ENCODE measurements at places on chromosomes 2 and 18.

DNA sequence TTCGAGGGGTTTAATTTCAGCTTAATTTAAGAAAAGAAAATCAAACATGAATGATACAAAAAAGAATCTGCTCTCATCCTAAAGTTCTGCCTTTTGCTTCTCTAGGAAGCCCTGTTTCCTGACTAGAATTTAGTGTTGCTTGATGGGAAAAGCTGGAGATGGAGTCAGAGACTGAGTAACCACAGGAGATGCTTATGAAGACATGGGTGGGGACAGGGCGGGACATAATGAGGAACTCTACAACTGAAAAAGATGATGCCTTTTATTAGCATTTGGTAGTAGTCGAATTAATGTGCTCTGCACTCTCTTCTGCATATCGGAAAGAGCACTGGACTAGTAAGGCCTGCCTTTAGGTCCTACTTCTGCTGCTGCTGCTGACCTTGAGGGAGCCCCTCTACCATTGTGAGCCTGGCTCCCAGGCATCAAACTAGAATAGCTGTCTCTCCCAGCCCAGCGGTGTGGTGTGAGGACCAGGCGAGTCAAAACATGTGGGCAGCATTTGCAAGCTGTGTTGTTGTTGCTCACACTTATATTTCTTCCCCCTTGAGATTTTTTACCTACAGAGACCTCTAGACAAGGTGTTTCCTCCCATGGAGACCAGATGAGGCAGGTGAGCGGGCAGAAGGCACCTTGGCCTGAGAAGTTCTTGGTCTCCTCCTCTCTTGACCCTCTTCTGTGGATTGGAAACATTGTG, 61.5 kb downstream of the INPP4A start:
- DNase-seq: no peak

DNA sequence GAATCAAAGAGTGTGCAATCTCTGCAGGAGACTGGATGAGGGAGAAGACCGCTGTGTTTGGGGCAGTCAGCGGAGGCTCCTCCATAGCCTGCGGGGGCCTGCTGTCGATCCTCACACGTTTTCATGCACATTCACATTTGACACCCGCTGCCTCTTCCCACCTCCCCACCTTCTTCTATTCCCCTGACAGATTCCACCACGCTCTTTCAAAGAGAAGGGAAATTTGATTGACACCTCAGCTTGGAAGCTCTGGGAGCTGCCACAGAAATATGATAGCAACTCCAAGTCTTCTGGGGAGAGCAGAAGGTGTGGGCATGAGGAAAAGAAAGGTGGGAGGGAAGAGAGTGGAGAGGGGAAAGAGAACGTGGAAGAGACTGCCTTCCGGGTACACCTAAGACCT, 87.5 kb downstream of the BOD1L2 start:
- no peak for DNase-seq

- no peak for DNase-seq
Observed at GRCh38 chr2:66110086-66110485, 324.8 kb upstream of the MEIS1 start.

DNA sequence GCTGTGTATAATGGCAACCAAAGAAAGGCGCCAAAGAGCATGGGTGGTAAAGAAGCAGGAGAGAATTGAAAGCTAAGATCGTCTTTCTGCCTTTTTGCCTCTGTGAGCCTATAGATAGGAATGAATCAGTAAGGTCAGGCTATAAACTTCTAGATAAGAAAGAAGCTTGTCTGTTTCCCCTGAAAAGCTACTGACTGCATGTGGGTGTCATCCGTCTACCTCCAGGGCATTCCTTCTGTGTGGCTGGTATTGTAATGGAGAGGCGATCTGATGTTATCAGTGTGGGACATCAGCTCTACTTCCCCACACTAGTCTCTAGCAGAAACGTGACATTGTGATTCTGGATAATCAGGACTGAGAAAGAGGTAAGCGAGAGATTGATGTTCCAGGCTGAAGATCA, 63.4 kb upstream of the PLA2R1 start:
- DNase-seq: no peak

DNA sequence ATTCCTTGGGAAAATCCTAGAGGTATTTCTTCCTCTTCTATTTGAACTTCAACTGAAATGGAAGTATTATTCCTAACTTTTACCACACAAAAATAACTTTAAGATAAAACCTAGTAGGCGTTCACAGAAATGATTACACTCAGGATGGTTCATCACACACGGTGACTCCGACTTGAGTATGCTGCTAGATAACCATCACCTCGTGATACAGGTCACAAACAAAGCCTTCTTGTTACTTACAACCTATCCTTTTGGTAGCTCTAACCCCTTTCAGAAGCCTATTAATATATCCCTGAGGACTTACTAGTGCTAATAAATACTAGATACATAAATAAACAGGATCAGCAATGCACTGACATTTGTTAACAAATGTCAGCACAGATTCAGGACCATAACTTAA, 101.0 kb upstream of the DNER start:
- DNase-seq: no peak

DNA sequence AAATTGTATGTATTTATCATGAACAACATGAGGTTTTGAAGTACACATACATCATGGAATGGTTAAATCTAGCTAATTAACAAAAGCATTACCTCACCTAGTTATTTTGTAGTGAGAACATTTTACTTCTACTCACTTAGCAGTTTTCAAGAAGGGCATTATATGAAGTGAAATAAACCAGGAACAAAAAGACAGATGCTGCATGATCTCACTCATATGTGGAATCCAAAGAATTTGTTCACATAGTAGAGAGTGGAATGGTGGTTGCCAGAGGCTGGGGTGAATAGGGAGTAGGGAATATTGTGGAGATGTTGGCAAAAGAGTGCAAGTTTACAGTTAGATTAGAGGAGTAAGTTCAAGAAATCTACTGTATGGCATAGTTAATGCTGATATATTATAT, 292.0 kb downstream of the ASXL3 start:
- no peak for DNase-seq

DNA sequence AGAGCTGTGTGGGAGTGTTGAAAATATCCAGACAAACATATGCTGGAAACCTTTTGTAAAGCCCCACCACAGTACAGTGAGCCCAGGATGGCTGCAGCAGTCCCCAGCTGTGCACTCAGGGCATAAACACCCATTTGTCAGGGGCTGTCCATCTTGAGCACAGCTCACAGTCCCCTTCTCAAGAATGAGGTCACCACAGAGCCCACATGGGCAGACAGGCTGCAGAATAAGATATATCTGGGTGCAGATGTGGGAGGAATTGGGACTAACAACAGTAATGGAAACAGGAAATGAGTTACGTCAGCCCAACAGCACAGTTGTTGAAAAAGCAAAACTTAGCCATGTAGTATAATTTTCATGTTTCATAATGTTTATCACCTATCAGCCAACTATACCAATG, 219.6 kb downstream of the ETAA1 start:
- no peak for DNase-seq

DNA sequence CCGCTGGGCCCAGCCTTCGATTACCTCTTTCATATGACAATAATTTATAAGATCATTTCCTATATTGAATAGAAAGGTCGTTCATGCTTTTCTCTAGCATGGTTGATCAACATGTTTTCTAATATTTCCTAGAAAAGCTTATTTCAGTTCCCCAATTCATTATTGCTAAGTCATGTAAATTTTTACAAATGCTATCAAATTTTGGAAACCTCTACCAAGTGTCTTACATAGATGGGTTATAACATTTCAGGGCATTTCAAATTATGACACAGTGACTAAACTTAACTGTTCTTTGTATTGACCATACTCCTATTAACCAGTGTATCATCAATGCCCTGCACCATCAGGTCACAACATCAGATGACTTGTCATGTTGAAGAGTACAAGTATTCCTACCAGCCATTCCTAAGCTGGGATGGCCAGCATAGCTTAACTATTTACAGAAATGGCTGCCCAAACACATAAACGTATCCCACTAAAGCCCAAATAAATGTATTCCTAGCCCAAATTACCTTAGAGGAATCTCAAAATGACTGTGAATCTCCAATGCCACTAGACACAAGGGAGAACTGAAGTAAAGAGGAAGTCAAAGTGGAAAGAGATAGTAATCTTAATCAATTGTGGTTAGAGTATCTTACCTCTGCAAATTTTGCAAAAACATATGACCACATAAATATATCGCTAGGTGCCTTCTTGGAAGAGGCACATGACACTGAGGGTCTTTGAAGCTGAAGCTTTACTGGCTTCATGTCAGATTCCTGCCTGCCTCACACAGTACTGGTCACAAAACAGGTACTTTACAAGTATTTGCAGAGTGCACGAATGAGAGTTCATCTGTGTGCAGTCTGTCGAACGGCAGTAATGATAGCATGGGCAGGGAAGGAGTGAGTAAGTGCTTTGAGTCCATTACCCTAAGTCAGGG, 87.3 kb upstream of the TLK1 start:
- DNase-seq: no peak

DNA sequence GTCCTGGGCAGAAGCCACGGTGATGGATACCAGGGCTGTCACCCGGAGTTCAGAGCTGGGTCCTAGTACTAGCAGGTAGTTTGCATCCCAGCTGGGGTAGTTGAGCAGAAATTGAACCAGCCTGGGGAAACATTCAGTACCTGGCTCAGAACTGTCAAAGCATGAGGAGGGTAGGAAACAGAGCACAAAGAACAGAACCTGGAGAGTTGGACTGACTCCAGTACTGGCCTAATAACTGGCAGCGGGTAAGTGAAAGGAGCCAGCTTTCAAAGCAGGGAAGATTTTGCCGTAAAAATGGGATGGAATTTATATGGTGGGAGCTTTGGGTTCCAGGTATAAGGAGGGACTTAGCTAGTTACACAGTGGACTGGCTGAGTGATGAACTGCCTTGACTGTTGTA, 23.8 kb downstream of the ATG16L1 start:
- no peak for DNase-seq

DNA sequence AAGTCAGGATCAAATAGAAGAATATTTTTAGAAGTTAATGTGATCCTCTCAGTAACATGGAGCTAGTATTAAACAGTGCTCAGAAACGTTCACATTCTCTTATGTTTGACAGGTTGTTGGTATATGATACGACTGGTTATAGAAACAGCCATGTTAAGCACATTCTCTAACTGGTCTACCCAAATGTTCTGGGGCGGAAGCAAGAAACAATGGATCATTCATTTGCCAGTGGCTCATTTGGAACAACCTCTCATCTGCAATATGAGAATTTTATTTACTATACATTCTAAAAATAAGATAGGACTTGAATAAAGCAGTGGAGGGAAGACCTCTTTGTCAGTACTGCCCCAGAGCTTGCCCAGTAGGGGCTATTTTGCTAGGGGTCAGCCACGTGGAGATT, 167.1 kb upstream of the FAM98A start:
- no peak for DNase-seq

DNA sequence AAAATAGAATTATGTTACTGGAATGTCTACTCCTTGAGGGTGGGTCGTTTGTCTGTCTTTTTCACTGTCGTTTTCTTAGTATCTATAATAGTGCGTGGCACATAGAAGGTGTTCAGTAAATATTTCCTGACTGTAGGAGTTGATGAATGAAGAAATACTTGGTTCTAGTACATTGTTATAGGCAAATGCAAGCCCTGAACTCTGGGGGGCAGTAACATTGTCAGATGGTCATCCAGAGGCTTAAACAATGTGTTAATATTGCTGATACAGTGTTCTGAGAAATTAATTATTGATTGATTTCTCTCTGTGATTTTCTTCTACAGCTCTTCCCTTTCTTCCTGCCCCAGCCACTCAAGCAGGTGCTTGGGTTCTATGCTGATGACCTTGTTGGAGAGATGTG, 24.4 kb upstream of the THOC1 start:
- no peak for DNase-seq

- no peak for DNase-seq
Observed at GRCh38 chr2:234761910-234762309, 189.9 kb upstream of the SH3BP4 start.

GRCh38 chr18:53747210-53747609, 477.3 kb downstream of the MBD2 start:
- DNase-seq: no peak

DNA sequence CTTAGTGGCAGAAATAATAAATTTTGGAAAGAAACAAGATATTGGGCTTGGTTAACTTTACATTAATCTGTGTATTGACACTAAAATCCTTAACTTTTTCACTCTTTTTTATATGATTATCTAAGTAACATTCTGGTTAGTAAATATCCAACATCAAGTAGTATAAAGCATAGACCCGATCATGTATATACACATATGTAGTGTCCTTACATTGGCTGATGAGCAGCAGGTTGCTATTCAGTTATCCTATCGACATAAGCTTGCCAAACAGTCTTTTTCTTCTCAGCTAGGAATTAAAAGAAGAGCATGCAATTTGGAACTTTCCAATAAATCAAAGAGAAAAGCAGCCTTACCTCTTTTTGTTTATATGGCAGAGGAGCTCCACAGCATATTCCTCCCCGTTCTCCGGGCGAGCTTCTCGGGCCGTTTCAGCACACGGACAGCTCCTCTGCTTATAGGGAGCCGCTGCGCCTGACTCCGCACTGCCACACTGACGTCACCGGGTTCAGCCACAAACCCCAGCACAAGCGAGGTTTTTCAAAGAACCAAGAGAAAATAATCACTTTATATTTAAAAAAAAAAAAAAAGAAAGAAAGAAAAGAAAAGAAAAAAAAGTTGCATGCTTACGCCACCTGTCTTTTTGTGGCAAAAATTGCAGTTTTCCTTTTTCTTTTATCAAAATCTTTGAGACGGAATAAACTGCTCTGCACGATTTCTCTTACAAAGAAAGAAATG, at the start of gene SCG2:
TSS of gene SCG2 (minus strand) at position 430 of the 735 bp plus-strand sequence. CDS start 3,079 bp downstream, outside the sequence.
- no peak for DNase-seq

All from stimulated activated CD8-positive, alpha-beta memory T cell treated with anti-CD3 and anti-CD28 coated beads, Interleukin-4, amount 100 ng/mL, for 4 hours (primary cell).